ENCODE measurements at places on chromosomes 2 and 18.

GRCh38 chr2:55932843-55933242 is 9.3 kb upstream of the EFEMP1 start:
- DNase-seq: no peak

- no peak for DNase-seq
Measured at GRCh38 chr2:6764968-6765723, 100.6 kb downstream of the CMPK2 start.

DNA sequence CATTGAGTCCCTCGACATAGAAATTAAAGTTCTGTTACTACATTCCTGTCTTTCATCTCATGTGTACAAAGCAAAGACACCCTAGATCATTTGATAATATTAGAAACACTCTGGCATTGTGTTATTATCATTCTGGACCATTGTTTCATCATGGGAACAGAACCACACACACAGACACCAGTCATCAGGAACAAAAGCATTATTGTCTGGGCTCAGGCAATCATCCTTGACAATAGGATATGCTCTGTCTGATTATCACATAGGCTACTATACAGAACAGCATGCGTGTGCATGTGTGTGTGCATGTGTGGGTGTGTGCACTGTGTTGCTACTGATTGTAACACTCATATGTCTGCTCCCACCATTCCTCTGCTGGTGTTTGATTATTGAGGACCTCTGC is 242.5 kb downstream of the SH3BP4 start:
- no peak for DNase-seq

DNA sequence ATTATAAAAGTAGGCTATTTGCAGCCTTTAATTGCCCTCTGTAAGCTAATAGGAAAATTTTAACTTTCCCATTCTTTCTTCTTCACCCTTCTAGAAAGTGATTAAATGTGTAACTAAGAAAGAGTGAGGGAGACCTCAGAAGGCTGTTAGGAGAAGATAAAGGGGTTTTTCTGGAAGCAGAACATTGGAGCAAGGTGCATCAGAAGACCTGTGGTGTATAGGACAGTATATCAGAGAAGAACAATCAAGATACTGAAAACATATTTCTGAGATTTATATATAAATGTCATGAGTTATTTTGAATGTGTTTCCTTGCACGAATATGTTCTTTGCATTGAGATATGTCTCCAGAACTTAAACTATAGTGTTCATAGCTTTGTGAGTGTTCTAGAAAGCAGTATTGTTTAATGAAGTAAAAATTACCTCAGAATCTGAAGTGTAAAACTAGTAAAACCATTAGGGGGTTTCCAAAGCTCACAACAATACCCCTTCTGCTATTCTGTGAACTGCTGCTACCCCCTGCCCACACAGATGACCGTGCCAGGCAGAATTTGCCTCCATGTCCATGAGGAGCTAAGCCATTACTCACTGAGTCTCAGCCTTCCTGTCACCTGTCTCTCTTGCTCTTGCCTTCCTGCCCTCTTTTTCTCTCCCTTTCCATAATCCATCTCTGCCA is 537.9 kb downstream of the EPHA4 start:
- DNase-seq: no peak

- no peak for DNase-seq
Measured at GRCh38 chr18:70420146-70420898, 131.5 kb downstream of the SOCS6 start.

DNA sequence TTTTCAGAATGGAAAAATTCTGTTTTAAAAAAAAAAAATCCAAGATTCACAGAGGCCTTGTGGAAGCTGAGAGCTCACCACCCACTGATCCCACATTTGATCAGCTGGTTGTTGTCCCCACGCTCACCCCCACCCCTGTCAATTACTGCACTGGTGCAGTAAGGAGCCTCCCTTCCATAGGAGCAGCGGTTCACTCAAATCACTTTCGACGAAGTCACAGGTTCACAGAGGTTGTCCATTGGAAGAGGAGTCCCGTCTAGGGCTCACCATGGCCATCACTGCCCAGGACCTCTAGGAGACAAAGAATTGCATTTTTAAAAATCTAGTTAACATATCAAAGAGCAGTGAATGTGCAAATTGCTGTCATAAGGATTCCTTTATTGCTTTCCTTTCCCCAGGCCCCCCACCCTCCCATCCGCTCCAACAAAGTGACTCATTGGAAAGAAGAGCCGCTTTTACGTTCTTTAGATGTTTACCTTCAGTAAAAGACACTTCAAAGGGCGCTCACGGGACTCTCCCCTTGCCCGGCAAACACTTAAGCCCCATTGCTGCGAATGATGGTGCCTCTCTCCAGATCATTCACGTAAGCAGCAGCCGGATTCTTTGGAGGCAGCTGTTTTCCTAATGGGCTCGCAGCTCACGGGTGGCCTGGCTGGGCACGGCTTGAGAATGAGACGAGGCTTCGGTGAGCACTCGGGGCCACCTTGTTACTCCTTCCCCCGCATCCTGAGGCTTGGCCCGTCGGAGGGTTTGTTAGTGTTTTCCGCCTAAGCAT is 165.5 kb upstream of the SALL3 start:
- no peak for DNase-seq

- no peak for DNase-seq
Measured at GRCh38 chr2:162382278-162382677, 38.3 kb downstream of the GCA start.

DNA sequence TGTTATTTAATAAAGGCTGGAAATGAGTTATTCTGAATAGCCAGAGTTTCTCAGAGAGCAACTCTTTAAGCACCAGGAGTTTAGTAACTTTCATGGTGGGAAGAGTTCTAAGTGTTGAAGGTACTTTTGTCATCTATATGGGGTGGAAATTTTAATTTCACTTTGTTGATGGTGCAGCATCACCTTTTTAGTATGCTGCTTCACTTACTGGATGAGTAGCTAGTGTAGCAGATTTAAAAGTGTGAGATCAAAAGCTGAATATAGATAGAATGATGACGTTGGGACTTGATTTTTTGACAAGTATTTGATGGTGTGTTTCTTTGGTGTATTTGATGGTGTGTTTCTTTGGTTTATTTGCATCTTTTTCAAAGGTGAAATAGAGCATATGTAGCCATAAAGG is 47.3 kb downstream of the MAP4K4 start:
- no peak for DNase-seq

GRCh38 chr2:189086710-189087109 is 92.9 kb downstream of the COL5A2 start:
- DNase-seq: no peak

DNA sequence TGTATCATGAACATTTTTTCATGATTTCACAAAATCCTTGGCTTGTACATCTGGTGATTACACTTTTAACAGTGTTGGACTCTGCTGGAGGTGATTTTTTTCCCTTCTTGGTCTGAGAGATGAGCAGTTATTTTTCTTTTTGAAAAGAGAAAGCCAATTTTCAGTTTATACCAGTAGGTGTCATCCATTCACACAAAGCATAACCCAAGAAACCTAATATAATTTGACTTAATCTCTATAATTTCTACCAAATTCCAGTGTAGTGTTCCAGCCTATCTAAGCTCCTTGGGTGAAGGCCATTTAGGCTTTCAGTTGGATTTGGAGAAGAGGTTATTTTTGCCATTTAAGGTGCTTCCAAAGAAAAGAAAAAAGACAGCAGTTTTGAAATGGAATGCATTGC is 7.7 kb upstream of the ICOS start:
- DNase-seq: no peak

- DNase-seq: no peak
Measured at GRCh38 chr2:77977471-77978063, 455.4 kb upstream of the LRRTM4 start.

- no peak for DNase-seq
Measured at GRCh38 chr2:36165132-36165531, 190.4 kb upstream of the CRIM1 start.

DNA sequence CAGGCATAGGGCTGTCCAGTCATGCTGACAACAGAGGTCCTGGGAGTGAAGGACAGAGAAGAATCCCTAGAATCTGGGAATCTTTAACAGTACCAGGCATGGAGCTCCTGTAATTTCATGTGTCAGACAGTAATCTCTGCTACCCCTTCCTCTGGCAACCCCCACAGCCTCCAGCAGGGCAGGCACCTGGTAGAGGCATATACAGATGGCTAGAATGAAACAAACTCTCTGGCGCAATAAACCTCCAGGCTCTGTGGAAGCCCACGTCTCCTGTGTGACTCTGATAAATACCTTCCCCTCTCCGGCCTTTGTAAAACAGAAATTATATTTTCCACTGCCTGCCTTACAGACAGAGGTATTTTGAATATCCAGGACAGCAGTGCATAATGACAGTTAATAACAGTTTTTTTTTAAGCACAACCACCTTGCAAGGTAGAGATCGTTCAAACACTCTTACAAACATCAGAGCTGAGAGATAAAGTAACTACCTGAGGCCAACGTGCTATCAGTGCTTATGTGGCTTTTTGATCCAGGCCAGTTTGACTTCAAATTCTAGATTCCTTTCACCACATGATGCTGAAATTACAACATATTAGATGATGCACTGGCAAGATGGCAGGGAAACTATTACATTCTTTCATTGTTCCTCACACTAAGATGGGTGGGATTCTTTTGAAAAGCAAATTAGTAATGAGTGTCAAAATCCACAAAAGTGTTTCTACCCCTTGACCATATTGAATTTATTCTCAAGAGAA is 47.7 kb upstream of the TMEM247 start:
- no peak for DNase-seq

DNA sequence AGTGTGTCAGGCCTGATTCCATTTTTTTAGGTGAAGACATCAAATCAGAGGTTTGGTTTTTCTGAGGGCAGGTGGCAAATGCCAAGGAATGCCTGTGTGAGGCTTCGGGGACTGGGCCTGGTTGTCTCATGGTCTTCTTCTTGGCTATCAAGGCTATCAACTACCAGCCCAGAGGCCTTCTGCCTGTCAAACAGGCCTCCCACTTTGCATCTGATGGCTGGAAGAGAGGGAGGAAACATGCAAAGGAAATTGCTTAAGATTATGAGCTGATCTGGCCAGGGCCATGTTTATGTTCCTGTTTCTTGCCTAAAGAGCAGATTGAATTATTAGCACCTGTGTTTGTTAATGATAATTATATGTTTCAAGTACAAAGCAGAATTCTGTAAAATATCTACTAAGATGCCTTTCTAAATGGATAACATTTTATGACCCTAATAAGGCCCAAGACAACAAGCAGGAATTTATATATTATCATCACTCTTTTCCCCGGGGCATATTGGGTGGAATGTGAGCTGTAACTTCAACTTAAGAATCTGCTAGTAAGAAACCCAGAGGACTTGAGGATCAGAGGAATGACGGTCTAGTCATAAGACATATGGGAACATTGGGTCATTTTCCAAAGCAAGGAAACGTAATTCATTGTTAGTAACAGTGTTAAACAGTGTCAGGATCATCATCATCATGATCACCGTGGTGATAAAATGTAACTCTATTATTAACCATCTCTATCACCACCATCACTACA is 123.2 kb downstream of the LYPD6B start:
- DNase-seq: no peak

DNA sequence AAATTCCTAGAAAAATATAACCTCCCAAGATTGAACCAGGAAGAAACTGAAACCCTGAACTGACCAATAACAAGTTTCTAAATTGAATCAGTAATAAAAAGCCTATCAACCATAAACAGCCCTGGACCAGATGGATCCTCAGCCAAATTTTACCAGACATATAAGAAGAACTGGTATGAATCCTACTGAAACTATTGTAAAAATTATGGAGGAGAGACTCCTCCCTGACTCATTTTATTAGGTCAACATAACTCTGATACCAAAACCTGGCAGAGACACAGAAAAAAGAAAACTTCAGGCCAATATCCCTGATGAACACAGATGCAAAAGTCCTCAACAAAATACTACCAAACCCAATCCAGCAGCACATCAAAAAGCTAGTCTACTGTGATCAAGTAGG is 11.3 kb downstream of the NT5C1B start:
- DNase-seq: no peak

GRCh38 chr2:21245565-21245964 is 121.8 kb downstream of the TDRD15 start:
- no peak for DNase-seq

DNA sequence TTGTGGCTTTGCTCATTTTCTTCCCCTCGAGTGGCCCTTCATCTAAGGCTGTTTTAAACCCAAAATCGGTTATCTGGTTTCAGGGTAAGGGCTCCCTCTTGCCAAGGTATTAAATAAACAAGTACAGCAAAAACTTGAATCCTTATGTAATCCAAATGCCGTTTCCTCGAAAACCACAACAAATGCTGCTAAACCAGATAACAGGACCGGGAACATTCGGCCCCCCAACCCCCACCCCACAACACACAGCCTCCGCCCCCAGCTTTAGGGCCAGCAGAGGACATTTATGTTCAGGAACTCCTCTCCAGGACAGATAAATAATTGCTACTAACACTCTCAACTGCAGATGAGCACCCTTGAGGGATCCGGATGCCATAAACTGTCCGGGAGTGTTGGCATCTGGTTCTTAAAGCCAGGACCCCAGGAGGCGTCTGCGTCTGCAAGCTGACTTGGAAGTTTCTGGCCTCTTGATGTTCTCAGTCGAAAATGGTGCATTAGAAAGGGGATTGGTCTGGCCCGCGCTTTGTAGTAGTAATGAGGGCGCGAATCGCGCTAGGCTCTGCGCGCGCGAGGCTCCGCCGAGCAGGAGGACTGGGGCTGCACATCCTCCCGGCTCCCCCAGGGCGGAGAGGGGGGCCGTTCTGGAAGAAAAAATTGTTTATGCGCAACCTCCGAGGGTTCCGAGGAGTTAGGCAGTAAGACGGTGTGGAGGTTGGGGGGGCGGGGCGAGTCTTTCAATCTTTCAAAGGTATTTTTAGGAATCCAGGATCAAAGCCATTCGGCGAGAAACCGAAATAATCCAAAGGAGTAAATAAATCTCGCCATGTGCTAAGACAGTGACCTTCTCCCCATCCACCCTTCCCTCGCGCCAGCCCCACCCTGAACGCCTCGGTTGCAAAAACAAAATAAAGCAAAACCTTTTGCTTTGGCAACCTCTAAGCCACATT is 3.9 kb upstream of the ID2 start:
- DNase-seq: no peak

GRCh38 chr2:37526323-37526722 is 145.1 kb downstream of the CDC42EP3 start:
- no peak for DNase-seq

GRCh38 chr2:100670232-100670631 is 107.4 kb downstream of the PDCL3 start:
- no peak for DNase-seq

DNA sequence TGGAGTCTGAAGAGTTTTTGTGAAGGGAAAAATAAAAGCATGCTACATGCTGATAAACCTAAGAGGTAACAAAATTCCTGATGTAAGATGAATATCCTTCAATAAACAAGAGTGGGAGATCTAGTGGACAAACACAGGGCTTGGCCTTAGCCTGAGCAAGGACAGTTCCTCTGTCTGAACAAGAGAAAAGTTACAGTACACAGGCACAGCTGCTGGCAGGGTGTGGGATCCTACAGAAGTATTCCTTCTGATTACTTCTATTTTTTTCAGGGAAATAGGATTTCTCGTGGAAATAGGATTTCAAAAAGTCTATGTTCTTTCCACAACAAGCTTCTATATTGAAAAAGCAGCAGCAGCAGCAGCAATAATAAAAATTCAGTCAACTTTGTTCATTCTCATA is 54.1 kb downstream of the NBAS start:
- no peak for DNase-seq

Data from stimulated activated CD4-positive, alpha-beta T cell treated with anti-CD3 and anti-CD28 coated beads, Interleukin-1b, Interleukin-23, amount 100 ng/mL, for 1 hour (primary cell).